ENCODE measurements at places on chromosomes 11 and 22. TPM values are rescaled to one million over a fixed set of nuclear protein-coding genes. Genes with fewer than 3 reads are reported as not detected.

AP1B1 gene
- 23.8 TPM for total RNA-seq

PHLDB1 gene
- 9.0 TPM for total RNA-seq

SEC14L6 gene
- total RNA-seq = 0.03 TPM

PSMC3 gene
- 196 TPM for total RNA-seq

CCDC157 gene
- total RNA-seq = 2.0 TPM

RAG2 gene
- not detected for total RNA-seq

CLCF1 gene
- 39.1 TPM for total RNA-seq

TAF10 gene
- 230 TPM for total RNA-seq

EFCAB6 gene
- 0.62 TPM for total RNA-seq

HIKESHI gene
- 41.2 TPM for total RNA-seq

SLC25A18 gene
- total RNA-seq = 0.08 TPM

SCN2B gene
- total RNA-seq = not detected

PRR33 gene
- total RNA-seq = not detected

PYGM gene
- total RNA-seq = 0.54 TPM

HEPN1 gene
- not detected for total RNA-seq

TPH1 gene
- total RNA-seq = 0.03 TPM

CALCA gene
- total RNA-seq = not detected

TH gene
- total RNA-seq = 0.23 TPM

GDPD4 gene
- total RNA-seq = not detected

ISX gene
- not detected for total RNA-seq

CASTOR1 gene
- total RNA-seq = 5.4 TPM

NXPE2 gene
- not detected for total RNA-seq

MOGAT2 gene
- total RNA-seq = not detected

CNTN5 gene
- not detected for total RNA-seq

GAB4 gene
- not detected for total RNA-seq

OR51I1 gene
- total RNA-seq = not detected

RASSF10 gene
- 5.7 TPM for total RNA-seq

CHADL gene
- total RNA-seq = not detected

MOV10L1 gene
- total RNA-seq = not detected

PDE2A gene
- total RNA-seq = 1.2 TPM

GLYAT gene
- not detected for total RNA-seq

SLC22A25 gene
- total RNA-seq = not detected

TCN2 gene
- total RNA-seq = 4.2 TPM

KIF18A gene
- 15.5 TPM for total RNA-seq

Data from A549 treated with CORT108297 at 1 μM for 4 hours (cell line).